Large intestine (tissue), 12 donors: ENCODE measurements at places on chromosomes 2 and 18.
A peak's percentile ranks its signal among the peaks of the same experiment; 100 is the strongest.

GRCh38 chr2:220893411-220893810 is 678.7 kb downstream of the EPHA4 start:
- H3K27ac ChIP-seq, result no peak overlapping the region
- no peaks in the 10 kb centered on the region for H3K27me3 ChIP-seq
- H3K4me1 ChIP-seq, result no peaks in the 10 kb centered on the region
- DNase-seq, result no peak
- H3K36me3 ChIP-seq, result no peaks in the 10 kb centered on the region

DNA sequence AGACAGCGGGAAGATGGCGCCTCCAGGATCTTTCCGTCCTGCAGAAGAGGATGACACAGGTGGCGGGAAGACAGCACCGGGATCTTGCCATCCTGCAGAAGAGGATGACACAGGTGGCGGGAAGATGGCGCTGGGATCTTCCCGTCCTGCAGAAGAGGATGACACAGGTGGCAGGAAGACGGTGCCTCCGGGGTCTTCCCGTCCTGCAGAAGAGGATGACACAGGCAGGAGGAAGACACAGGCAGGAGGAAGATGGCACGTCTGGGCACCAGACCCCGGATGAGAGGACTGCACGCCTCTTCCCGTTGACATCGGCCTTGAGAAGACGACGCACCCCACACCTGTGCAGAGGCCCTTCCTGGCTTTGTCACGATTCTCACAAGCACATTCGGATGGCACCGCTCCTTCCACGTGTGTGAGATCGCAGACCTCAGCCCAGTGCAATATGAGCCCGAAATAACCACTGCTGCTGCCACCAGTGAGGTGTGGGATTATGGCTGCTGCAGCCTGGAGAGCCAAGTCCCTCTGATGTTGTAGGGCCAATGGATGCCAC is 79.4 kb upstream of the SNTG2 start:
- no peak overlapping the region for H3K27ac ChIP-seq
- no peaks in the 10 kb centered on the region for H3K4me1 ChIP-seq
- DNase-seq, result no peak
- no peaks in the 10 kb centered on the region for H3K36me3 ChIP-seq
- H3K4me3 ChIP-seq, result no peak overlapping the region

DNA sequence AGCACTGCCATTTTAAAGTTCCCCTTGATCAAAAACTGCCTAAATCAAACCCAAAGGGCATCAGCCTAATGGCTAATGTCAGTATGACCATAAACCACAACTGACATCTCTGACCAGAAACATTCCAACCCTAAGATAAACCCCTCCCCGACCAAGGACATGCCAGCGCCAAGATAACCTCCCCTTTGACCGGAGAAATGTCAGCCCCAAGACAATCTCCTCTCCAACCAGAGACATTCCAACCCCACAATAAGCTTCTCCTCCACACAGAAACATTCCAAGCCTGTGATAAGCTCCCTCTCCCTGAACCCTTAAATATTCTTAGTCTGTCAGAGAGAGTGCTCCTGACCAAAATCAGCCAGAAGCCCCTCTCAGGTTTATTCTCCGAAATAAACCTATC is 188.3 kb upstream of the MSH6 start:
- no peaks in the 10 kb centered on the region for H3K4me1 ChIP-seq
- no peak overlapping the region for H3K27ac ChIP-seq
- no peak overlapping the region for H3K4me3 ChIP-seq
- no peaks in the 10 kb centered on the region for H3K36me3 ChIP-seq
- no peaks in the 10 kb centered on the region for H3K27me3 ChIP-seq

- no peaks in the 10 kb centered on the region for H3K36me3 ChIP-seq
- H3K4me1 ChIP-seq, result no peaks in the 10 kb centered on the region
- H3K27ac ChIP-seq, result no peak overlapping the region
- no peak overlapping the region for H3K4me3 ChIP-seq
- no peak for DNase-seq
Observed at GRCh38 chr2:229684942-229685562, 29.3 kb downstream of the DNER start.

DNA sequence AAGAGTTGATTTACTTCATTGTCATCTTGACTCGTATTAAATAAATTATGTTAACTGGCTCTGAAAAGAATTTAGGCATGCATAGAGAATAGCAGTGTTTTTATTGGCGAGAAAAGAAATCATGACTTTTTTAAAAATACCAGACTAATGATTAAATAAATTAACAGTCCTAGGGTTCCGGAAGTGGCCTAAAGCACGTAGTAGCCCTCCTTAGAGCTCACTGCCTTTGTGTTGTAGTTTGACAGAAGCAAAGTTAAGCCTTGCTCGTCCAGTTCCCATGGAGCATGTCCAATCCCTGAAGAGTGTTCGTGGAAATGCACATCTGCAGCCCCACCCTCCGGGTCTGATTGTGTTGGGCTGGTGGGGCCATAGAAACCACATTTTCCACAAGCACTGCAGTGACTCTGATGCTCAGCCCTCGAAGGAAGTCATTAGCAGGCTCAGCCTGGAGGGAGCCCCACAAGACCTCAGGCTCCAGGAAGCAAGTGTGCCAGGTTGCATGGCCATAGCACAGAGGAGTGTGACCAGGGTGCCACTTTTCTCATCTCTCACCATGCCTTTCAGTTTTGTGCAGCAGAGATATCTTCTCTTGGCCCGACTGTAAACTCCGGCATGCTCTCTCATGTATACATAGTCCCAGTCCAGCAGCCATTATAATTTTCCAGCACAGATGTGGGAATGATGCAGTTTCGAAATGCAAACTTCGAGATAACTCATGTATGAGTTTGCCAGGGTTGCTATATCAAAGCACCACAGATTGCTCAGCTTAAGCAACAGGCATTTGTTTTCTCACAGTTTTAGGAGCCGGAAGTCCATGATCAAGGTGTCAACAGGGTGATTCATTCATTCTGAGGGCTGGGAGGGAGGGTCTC is 188.6 kb upstream of the SH3BP4 start:
- no peak overlapping the region for H3K27ac ChIP-seq
- no peaks in the 10 kb centered on the region for H3K36me3 ChIP-seq
- no peaks in the 10 kb centered on the region for H3K27me3 ChIP-seq
- no peak for DNase-seq

GRCh38 chr2:224142397-224143312 is 103.6 kb upstream of the SERPINE2 start:
- no peak overlapping the region for H3K27ac ChIP-seq
- H3K4me3 ChIP-seq, result no peak overlapping the region
- no peak for DNase-seq
- no peaks in the 10 kb centered on the region for H3K36me3 ChIP-seq
- H3K4me1 ChIP-seq, result peaks cover 16% of the 10 kb centered on the region
- no peaks in the 10 kb centered on the region for H3K27me3 ChIP-seq

DNA sequence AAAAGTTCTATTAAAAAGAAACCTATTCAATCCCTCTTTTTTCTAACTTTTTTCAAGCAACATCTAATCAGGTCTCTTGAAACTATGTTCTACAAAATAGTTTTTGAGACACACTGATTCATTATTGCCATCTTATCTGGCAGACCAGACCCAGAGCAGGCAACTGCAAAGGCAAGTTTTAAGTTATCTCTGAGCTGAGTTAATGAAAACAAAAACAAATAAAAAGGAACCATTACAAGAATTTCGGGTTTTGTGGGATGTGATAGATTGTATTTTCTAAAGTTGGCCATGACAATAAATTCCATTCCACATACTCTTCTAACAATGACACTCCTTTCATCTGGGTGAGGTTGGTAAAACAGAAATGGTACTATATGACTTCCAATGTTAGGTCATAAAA is 15.2 kb upstream of the TWSG1 start:
- H3K4me3 ChIP-seq, result no peak overlapping the region
- no peak overlapping the region for H3K27ac ChIP-seq
- no peaks in the 10 kb centered on the region for H3K27me3 ChIP-seq
- DNase-seq, result no peak
- H3K36me3 ChIP-seq, result no peaks in the 10 kb centered on the region
- no peaks in the 10 kb centered on the region for H3K4me1 ChIP-seq

DNA sequence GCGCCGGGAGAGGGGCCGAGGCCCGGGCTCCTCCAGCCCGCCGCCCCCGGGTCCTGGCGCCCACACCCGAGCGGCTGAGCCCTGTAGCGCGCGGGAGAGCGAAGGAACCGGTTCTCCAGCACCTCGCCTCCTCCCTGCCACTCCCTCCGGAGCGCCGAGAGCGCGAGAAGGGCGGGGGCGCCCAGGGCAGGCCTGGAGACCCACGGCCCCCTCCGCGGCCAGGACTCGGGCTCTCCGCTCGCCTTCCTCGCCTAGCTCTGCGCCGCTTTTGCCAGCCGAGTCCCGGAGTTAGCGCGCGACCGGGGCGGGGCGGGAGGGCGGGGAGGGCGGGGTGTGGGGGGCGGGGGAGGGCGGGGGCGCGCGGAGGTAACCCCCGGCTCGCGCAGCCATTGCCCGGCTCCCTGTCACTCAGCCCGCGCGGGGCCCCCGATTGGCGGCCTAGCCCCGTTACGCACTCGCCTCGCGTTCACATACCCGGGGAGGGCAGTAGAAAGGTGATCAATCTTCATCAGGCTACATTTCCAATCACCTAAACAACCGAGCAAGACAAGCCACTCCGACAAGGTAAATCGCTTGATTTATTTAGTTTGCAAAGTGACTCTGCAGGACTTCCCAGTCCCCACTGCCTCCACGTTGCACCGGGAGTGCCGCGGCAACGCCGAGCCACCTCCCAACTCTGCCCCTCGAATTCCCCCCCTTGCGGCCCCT is at the start of gene OTX1:
Gene OTX1 (plus strand): TSS at position 497 of the 708 bp plus-strand sequence. CDS start 2,161 bp downstream, outside the sequence.
- H3K27me3 ChIP-seq, result peaks cover 97% of the 10 kb centered on the region
- no peak for DNase-seq

- H3K4me1 ChIP-seq, result no peaks in the 10 kb centered on the region
- H3K27ac ChIP-seq, result no peak overlapping the region
- H3K4me3 ChIP-seq, result no peak overlapping the region
- DNase-seq, result no peak
Observed at GRCh38 chr2:167069855-167070254, 181.6 kb downstream of the XIRP2 start.

- H3K4me3 ChIP-seq, result no peak overlapping the region
- H3K27me3 ChIP-seq, result no peaks in the 10 kb centered on the region
- H3K4me1 ChIP-seq, result peaks cover 60% of the 10 kb centered on the region
- DNase-seq, result peak; percentile 80
- H3K27ac ChIP-seq, result peak overlapping the region; percentile 96
Observed at GRCh38 chr18:58284699-58285448, 240.8 kb downstream of the NEDD4L start.

GRCh38 chr2:191341436-191341835 is 96.2 kb downstream of the MYO1B start:
- H3K4me3 ChIP-seq, result no peak overlapping the region
- DNase-seq, result no peak
- peaks cover 2% of the 10 kb centered on the region for H3K4me1 ChIP-seq

DNA sequence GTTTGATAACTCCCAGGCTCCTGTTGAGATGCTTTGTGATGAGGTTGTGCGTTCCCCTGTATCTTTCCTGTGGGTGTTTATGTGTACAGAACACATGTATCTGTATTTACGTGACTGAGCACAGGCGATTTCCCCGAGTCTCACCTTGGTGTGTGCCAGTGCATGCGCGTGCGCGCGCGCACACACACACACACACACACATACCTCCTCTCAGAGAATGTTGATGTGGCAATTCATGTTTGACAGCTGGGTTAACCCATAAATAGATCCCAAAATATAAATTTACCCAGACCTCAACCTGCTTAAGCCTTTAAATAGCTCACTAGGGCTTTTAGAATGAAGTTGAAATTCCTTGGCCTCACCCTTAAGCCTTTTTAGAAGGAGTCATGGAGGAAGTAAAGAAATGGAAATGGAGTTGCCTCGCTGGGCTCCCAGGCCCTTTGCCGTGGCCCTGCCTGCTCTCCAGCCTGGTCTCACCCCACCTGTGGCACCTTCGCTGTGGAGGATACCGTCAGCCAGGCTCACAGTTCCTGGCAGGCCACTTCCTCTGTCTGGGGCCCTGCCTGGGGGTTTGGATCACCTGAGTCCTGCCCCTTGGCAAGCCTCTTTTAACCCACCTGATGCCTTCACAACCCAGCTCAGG is 20.3 kb downstream of the AGAP1 start:
- DNase-seq, result no peak
- H3K27ac ChIP-seq, result peak overlapping the region; percentile 84
- peaks cover 45% of the 10 kb centered on the region for H3K4me1 ChIP-seq

DNA sequence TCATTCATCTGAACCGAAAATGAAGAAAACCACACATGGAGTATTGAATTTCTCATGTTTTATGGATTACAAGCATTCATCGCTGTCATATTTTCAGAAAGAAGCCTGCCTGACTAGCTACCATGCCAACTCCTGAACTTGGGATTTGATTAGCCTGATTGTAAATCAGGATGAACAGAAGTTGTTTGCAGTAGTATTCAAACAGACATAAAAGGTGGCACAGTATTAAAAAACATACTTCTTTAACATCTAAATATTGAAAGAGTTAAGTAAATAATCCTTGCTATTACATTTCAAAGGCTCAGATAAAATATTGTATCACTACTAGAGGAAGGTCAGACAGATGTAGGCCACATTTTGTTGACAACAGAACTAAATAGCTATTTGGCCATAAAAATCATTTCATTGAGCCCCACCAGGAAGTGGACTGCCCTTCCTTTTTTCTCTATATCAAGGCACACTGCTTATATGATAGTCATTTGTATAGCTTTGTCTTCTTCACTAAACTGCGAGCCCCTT is 21.6 kb downstream of the SLC38A11 start:
- peaks cover 25% of the 10 kb centered on the region for H3K4me1 ChIP-seq
- peak overlapping the region; percentile 43 for H3K27ac ChIP-seq
- no peak for DNase-seq
- H3K27me3 ChIP-seq, result no peaks in the 10 kb centered on the region
- H3K36me3 ChIP-seq, result no peaks in the 10 kb centered on the region

DNA sequence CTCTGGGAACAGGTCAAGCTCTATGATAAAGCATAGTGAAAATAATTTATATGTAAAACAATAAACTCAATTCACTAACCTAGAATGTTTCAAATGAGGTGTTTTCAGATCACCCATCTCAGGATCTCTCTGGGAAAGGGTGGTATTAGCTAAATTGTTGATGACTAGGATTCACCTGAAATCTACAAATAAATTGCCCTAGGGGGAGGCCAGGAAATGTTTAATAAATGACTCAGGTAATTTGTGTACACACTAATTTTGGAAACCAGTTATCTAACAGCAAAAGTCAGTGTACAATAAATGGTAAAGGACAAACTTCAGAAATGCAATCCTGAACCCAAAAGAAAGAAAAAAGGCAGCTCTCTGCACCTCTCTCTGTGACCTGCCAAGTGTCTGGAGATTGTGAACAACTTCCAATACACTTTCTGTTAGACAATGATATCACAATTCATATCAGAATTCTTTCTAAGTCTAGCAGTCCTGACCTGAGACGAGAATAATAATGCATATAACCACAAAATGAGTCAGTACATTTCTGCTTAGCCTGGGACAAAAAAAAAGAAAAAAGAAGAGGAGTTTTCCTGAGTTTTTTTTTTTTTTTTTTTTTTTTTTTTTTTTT is 760.0 kb downstream of the EPHA4 start:
- H3K27me3 ChIP-seq, result no peaks in the 10 kb centered on the region
- H3K36me3 ChIP-seq, result no peaks in the 10 kb centered on the region
- no peak overlapping the region for H3K4me3 ChIP-seq
